ENCODE measurements at places on chromosomes 11 and 22.

DNA sequence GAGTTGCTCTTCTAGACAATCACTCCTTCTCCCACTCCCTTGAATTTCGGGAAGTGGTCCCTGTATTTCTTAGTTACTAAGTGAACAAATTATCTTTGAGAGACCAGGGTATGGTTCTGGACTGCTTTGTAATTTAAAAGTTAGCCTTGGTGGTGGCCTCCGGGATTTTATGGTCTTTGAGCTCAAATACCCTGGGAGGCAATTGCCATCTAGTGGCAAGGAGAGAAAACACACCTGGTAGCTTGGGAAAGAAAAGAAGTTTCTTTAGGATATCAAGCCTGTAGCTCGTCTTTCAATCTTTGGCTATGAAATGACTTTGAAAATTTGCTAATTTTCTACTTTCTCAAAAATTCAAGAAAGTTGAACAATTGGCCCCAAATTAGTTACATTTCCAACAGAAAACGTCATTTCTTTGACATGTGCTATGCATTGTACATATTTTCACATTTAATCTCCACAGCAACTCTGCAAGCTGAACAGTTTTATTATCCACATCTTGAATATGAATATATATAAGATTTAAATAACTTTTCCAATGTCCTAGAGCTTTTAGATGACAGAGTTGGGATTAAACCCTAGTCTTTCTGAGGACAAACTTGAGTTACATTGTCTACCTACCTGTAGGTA is 39.1 kb downstream of the MMP27 start:
- DNase-seq, result peak; percentile 38

GRCh38 chr22:47171441-47172221 is 409.2 kb downstream of the TBC1D22A start:
- DNase-seq, result no peak

- DNase-seq, result peak; percentile 43
Observed at GRCh38 chr11:129368889-129369672, 6.6 kb upstream of the BARX2 start.

DNA sequence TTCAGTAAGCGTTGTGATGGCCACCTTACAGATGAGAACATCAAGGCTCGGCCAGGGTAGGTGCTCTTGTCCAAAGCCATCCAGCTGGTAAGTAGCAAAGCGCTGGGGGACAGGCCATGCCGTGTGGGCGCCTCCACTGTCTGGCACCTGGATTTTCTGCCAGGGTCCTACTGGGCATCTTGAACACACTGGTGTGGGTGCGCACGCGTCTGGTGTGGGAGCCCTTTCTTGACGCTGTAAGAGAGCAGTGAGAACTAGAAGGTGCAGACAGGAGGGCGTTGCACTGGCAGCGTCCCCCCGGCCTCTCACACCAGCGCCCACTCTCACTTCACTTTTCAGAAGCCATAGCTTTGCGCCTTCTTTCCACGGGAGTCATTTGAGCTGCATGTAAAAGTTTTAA is 296.6 kb downstream of the TBC1D22A start:
- DNase-seq, result no peak

DNA sequence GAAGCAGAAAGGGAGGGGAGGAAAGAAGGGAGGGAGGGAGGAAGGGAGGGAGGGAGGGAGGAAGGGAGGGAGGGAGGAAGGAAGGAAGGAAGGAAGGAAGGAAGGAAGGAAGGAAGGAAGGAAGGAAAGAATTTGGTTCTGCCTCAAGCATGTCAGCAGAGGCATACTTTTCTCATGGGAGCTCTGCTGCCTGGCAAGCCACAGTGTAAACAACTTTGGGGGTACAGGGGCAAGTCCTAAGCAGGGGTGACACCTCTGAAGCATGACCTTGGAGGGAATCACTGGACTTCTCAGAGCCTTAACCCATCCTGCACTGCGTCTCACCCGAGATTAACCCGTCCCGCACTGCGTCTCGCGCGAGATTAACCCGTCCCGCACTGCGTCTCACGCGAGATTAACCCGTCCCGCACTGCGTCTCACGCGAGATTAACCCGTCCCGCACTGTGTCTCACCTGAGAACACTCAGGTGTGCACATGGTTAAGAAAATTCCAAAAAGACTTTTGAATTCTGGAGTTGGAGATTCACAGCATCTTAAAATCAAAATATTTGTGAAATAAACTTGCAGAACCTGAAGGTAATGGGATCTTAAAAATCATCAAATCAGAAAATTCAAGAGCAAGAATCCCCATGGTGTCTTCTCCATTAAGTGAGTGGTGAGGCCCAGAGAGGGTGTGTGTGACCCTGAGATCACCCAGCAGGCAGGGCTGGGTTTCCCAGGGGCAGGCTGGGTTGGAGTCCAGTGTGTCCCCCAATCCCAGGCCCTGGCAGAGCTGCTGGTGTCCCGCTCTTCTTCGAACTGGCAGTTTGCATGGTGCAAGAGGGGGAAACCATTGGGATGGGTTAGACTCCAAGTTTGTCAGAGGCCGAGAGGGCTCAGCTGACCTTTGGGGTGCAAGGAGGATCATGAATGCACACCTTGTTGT is 190.4 kb downstream of the MN1 start:
- no peak for DNase-seq

DNA sequence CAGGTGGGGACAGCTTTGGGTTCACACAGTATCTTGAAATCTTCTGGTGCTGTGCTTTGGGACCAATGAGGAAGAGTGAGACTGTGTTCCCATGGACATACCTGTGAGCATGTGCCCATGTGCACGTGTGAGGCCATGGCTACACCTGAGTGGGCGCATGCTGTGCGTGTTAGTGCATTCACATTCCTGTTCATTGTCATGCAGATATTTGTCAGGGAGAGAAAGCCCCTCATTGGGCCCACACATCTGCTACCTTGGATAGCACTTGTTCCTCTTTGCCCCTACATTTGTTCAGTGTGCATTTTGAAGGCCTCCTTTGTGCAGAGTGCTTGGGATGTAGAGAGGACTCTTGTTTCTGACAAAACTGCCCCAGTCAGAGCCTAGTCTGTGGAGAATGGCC is 154.3 kb upstream of the E2F8 start:
- no peak for DNase-seq

DNA sequence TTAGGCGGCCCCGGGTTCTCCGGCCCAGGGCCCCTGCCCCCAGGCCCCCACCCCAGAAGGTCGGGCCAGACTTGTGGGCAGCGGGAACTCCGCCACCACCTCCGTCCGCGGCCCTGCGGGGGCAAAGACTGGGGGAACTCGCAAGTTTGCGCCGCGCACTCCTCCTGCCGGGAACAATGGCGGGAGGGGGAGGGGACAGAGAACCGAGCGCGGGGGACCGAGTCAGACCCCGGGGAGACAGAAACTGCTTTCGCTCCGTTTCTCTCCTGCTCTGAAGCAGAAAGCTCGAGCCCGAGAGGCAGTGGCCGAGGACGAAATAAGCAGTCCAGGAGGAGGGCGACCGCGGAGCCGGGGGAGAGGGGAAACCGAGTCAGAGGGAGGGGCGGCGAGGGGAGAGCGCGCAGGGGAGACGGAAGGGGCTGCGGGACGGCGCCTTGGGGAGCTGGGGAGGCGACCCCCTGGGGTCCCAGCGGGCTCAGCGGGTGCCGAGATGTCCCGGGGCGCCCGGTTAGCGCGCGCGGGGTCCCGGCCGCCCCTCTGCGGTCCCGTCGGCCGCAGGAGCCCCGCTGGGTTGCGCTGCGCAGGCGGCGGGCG is 555 bp downstream of the TP53I11 start:
- peak; percentile 36 for DNase-seq

DNA sequence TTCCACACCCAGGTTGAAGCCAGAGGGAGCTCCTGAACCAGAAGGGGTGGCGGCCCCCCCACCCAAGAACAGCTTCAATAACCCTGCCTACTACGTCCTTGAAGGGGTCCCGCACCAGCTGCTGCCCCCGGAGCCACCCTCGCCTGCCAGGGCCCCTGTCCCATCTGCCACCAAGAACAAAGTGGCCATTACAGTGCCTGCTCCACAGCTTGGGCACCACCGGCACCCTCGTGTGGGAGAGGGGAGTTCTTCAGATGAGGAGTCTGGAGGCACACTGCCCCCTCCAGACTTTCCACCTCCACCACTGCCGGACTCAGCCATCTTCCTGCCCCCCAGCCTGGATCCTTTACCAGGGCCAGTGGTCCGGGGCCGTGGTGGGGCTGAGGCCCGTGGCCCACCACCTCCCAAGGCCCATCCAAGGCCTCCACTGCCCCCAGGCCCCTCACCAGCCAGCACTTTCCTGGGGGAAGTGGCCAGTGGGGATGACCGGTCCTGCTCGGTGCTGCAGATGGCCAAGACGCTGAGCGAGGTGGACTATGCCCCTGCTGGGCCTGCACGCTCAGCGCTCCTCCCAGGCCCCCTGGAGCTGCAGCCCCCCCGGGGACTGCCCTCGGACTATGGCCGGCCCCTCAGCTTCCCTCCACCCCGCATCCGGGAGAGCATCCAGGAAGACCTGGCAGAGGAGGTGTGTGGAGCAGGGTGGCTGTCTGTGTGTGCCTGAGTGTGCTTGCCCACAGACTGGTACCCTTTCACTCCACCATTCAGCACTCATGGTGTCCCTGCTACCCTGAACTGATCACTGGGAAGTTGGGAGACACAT is 6.7 kb downstream of the PHOX2A start:
- DNase-seq, result no peak

DNA sequence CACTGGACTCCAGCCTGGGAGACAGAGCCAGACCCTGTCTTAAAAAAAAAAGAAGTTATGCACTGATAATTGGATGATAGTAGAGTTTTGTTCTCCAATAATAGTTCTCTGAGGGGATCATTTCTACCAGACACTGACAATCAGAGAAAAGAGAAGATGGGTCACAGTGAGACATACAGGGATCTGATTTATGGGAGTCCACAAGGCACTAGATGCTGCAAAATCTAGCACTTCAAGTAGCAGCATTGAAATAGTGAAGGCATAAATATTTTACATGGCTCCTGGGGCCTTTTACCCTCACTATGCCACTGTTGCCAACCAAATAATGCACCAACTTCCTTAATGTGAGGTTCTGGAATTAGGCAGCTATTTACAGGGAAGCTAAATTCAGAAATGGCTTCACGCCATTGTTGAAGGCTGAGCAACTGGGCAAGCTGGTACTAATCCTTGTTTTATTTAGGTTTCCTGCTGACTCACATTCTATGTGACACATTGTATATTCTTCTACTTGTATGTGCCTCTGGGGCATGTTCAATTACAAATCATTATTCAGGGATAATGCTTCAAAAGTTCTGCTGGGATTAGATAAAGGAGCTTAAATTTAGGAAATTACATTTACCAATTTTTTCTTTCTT is 38.2 kb upstream of the ABTB2 start:
- no peak for DNase-seq

DNA sequence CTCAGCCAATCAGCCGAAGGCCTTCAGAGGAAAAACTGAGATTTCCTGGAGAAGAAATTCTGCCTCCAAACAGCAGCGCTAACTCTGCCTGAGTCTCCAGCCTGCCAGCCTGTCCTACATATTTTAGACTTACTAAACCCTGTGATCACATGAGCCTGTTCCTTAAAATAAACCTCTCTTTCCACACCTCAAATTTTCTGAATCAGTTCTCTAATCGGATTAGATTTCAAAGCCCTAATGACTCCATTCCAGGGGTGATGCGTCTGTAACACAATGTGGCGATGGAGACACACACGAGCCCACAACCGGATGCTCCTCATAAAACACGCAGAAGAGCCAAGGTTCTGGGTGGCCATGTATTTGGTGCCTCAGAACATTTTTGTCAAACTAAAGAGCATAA is 1371.2 kb downstream of the BRD1 start:
- no peak for DNase-seq

DNA sequence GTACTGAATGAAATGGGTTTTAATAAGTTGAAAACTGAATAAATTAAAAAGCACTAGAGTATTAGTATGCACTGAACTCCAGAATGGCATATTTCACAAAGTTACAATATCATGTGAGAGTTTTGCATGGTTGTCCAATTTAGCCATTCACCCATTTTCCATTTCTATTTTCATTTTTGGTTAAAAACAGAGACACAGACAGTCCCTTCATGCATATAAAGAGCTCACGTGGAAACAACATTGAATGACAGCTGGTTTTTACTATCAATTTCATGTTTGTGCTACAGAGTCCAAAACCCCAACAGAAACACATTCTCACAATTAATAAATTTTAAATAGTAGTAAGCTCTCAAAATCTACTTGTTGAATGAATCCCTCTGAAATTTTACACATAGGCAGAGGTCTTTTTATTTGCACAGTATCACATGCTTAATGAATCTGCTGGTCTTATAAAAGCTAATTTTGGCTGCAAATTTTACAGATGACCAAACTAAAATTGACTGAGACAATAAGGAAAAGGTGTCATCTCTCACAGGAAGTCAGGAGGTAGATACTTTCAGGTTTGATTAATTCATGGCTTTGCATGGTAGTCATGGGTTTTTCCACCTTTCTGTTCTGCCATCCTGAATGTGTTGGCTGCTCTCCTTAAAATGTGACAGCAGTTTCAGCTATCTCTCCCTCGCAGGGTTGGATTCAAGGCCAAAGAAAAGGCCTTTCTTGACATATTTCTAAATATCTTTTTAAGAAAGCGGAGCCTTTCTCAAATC is 20.6 kb upstream of the DDI1 start:
- DNase-seq, result no peak

- no peak for DNase-seq
Observed at GRCh38 chr11:133910101-133910500, 46.7 kb downstream of the IGSF9B start.

GRCh38 chr11:15969701-15970329 is 386.5 kb downstream of the SOX6 start:
- peak; percentile 53 for DNase-seq

DNA sequence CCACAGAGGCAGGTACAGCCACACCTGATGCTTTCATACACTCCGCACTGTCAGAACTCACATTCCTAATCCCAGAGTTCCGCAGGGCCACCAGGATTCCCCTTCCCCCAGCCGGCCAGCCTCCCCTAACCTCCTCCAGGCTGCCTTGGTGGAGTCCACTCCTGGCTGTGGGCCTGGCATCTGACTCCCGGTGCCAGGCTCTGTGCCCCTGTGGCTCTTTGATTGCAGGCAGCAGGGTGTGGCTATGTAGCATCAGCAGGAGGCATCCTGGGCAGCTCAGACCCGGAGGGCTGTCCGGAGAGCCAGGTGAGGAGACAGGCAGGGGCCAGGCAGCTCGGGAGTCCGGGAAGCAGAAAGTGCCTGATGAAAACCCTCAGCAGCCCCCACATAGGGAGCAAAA is 1432.9 kb downstream of the BRD1 start:
- DNase-seq, result no peak

- no peak for DNase-seq
Observed at GRCh38 chr11:117519590-117519989, 191.9 kb downstream of the CEP164 start.

DNA sequence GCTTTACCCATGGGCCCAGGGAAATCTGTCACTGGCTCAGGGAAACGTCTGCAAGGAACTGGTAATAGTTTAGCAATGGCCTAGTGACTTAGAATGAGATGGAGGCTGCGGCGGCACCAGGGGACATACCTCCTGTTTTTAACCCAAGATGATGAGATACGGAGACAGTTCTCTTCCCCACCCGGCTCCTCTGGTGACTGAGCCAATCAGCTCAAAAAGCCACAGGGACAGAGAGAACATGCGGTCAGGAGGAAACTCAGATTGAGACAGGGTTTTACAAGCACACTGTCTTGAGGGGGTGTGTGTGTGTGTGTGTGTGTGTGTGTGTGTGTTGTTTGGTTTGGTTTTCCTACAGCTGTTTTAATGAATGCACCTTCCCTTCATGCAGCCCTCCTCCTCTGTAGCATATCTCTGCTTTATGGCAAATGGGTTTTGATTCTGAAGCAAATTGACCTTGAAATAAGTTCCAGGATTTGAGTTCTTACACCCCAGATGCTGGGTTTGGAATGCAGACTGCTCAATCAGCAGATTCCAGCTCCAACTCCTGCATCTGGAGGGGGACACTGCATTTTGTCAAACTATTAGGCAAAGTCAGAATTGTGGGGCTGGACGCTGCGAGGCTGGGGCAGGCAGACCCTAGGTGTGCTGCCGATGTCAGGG is 246.2 kb downstream of the NTM start:
- DNase-seq, result no peak

Measured in NCI-H1105 treated with DMSO at 0.1 percent for 48 hours (cell line).